ENCODE measurements at places on chromosomes 3 and 15.

DNA sequence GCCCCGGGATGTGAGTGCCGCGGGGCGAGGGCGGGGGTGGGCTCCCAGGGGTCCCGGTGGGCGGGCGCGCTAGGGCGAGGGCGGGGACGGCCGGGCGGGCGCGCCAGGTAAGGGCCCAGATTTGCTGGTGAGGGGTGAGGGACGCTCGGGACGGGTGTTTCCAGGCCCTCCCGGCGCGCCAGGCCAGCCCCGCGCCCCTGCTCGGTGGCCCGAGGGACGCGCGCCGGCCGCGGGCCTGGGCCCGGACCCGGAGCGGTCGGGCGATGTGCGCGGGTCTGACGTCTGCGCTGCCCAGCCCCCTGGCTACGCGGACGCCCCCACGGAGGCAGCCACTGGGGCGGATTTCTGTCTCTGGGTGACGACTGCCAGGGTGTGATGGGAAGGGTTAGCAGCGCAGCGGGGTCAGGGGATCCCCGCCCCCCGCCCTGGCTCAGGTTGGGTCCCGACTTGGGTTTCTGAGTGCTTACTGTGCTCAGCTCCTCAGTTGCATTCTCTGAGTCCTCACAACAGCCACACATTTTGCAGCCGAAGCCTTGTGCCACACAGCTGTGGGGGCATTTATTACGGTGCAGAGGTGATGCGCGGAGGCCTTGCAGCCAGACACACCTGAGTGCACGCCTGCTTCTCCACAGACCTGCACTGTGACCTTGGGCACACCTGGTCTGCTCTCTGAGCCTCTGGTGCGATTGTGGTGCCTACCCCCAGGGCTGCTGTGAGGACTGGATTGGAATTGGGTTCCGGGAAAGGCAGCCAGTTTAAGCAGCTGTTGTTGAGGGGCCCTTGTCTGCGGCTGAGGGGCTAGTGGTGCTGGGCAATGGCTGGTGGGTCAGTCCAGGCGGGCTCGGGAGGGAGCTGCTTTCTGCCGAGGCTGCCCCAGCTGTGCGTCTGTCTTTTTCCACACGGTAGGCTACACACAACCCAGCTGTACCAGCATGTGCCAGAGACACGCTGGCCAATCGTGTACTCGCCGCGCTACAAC, 523 bp downstream of the HDAC11 start:
- DNase-seq: no peak

DNA sequence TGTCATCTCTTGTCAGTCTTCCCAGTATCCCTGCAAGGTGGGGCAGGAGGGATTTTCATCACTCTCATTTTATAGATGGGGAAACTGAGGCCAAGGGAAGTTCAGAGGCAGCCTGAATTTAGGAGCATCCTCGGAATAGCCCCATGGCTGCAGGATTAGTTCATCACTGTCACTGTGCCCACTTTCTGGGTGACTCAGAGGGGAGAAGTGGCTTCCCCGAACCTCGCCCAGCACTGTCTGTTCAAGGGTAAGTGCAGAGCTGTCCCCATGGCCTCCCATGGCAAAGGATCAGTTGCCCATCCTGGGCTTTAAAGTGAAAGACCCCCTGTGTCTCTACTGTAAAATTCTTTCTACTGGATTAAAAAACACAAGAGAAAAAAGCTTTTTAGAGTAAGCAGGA, 60.0 kb upstream of the SEC13 start:
- no peak for DNase-seq

- no peak for DNase-seq
Measured at GRCh38 chr3:128285042-128285966, 132.0 kb downstream of the EEFSEC start.

DNA sequence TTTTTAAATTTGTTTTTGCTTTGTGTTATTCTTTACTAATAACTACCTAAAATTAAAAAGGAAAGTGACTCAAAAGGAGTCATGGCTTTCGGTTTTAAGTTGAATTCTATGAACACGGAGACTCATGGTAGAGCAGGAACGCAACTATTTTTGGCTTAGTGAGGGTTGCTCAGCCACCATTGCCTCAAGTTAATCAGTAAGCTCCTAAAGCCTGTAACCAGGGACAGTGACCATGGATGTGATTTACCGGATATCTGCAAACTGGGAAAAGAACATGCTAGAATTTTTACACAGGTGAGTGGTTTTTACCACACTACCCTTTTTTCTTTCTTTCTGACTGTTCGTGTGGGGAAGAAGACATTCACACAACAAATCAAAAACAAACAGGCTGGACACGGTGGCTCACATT, 11.8 kb downstream of the SLC12A8 start:
- DNase-seq: peak; percentile 55

DNA sequence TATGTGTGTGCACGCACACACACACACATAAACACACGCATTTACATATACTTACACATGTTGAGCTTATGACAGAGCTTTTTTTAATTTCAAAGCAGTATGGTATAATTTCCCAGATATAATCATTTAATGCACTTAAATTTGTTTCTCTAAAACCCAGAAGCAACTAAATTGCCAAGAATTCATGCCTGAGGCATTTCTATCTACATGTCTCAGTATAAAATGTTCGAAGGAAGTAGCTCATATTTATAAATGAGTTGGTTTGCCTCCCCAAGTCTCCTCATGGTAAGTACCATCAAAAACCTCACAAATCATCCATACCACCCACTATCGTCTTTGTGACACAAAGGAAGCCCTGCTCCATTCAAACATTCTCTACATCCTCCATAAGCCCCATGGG, 130.6 kb downstream of the RPL22L1 start:
- no peak for DNase-seq

GRCh38 chr15:78977091-78977571, 32.3 kb upstream of the CTSH start:
- DNase-seq: peak; percentile 37

DNA sequence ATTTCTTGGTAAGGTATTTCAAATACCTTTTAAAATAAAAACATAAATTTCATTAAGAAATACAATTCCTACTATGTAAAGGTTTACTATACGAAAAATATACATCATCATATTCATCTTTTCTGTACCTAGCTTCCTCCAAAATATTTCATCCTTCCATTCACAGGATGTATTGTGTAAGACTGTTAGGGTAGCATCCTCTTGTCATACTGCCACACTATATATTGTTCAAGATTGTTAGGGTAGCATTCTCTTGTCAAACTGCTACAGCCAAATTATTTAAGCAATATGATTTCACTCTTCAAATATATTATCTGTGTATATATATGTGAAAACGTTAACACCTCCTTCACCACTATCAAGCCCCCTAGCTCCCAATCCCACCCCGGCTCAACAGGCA, 3.5 kb downstream of the RPL22L1 start:
- no peak for DNase-seq

DNA sequence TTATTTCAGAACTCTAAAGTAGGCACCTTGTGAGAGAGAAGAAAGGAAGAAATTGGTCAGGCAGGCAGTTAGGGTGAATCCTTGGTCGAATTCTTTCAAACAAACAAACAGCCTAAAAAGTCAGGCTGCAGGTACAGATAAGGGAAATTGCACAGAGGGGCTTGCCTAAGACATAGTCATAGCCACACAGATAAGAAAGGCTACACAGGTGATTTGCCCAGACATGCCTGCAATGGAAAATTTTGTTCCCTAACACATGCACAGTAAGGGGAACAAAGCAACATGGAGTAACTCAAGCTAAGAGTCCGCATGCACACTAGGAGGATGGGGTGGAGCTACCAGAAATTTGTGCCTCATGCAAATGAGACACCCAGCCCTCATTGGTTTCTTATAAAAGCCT, 91.4 kb upstream of the TUSC7 start:
- no peak for DNase-seq

DNA sequence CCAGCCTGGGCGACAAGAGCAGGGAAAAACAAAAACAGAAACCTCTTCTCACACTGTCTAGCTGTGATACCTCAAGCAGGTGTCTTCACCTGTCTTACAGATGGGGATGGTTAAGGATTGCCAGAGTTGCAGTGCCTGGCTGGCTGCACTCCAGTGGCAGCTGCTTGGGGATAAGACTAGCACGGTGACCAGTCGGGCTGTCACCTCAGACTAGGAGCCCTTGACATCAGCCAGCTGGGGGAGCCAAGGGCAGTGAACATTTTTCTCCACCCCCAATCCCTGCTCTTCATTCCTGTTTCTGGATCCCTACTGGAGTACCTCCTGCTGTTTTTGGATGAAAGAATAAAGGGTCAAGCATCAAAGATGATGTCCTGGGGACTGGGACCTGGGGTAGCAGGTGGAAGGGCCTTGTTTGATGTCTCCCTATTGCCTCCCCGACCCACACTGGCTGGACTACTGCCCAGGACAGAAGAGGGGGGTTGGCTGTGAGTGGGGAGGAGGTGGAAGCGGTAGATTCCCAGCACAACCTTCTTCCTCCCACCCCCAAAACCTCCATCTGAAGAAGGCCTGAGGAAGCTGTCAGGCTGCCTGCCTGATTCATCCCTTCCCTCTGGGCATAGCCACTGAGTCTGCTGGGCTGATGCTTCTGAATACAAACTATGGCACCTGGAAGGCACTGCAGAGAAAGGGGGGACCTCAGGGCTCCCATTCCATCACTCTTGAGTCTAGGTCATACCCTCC, 7.0 kb upstream of the CPNE9 start:
- no peak for DNase-seq

- DNase-seq: no peak
Measured at GRCh38 chr3:175304404-175304803, 445.3 kb downstream of the NAALADL2 start.

DNA sequence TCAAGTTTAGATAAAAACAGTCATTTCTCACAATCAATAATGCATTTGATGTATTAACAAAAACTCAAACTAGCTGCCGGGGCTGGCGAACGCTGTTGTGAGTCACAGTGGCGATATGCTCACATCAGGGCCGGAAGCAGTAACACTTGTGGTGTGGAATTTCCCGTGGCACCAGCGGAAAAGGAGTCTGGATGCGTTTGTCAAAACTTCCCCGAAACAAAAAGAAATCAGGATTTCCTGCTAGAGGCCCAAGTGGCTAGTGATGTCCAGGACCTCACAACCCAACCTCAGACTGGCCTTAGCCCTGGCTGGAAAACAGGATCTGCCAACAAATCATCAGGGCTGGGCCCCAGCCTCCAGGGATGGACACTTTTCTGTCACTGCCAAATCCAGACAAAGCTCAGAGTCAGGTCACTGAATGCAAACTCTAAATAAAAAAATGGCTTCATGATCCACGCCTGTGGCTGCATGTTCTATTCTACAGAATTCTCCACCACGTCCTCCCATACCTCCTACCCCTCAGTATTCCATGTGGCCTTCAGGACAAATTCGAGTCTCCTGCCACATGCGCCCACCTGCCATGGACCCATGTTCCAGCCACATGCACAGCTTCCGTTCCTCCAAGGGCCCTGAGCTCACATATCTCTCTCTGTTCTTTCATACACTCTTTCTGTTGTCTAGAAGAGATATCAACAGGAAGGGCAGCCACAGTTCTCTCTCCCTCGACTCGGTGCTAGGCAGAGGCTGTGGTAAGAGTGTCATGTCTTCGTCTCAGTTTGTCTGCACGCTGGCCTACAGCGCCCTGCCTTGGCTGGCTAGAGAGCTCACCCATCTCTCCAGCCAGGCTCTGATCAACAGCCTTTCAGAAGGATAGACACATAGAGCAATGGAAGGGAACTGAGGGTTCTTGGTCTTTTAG, 35.4 kb downstream of the EHD4 start:
- no peak for DNase-seq

- no peak for DNase-seq
Measured at GRCh38 chr15:69973102-69973714, 124.5 kb downstream of the TLE3 start.

GRCh38 chr3:154886437-154886836, 193.7 kb upstream of the MME start:
- no peak for DNase-seq

GRCh38 chr15:93265111-93265556, 176.1 kb upstream of the RGMA start:
- DNase-seq: no peak

- DNase-seq: no peak
Measured at GRCh38 chr3:118936811-118937210, 97.8 kb downstream of the IGSF11 start.

GRCh38 chr15:59185725-59186124, 20.9 kb upstream of the LDHAL6B start:
- no peak for DNase-seq

- no peak for DNase-seq
Measured at GRCh38 chr3:8743021-8743601, 9.5 kb downstream of the CAV3 start.

DNA sequence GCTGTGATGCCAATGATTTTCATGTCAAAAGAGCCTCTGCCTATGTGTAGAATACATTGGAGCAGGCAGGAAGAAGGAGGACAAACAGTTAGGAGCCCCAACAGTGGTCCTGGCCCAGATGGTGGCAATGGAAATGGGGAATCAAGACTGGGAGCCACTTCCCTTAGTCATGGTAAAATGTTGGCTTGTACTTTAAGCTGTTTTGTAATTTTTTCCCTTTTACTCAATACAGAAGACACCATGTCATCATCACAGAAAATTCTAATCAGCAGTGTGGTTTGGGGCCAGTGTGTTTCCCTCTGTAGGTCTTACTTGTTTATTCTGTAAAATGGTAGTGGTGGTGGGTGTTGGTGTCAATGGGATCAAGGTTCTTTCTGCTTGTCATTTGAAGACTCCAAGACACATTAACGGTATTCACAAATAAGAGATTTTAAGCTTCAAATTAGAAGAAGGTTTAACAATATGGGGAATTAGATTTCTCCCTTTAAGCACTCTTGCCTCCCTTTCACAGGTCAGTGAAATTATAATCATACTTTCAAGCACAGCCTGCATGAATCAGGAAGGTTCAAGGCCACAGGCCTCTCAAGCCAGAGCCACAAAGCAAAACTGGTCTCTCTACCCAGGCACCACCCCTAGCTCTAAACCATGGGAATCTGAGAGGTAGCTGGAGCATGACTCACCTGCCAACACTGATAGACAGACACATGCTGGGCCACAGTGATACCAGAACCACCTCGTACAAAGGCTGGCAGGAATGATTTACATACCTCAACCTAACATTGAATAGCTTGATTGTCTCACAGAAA, 24.9 kb downstream of the SIAH2 start:
- no peak for DNase-seq

GRCh38 chr3:132279030-132279429, 38.2 kb upstream of the ACP3 start:
- DNase-seq: no peak

- DNase-seq: no peak
Measured at GRCh38 chr3:12896063-12896985, 55.0 kb upstream of the RPL32 start.

DNA sequence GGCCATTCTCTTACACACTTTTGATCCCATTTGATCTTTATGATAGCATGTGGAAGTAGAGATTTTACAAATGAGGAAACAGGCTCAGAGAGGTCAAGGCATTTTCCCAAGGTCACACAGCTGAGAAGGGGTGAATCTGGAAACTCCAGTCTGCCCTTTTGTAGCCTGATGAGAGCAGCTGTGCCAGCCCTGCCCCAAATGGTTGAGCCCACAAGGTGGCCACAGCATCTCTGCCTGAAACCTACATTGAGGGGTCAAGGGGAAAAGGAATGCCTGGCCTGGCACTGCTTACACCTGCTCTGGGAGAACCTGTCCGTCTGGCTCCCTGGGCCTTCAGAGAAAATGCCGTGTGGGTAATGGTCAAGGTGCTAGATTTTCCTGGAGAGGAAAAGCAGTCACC, 200.2 kb upstream of the LINGO1 start:
- no peak for DNase-seq
